Neuronal stem cell (in vitro differentiated cells): ENCODE measurements at places on chromosomes 5 and 9.

- no peak overlapping the region for H3K27ac ChIP-seq
- H3K36me3 ChIP-seq: peaks cover 33% of the 10 kb centered on the region
- peak overlapping the region; percentile 81 for H3K4me3 ChIP-seq
- DNase-seq: no peak
- H3K4me1 ChIP-seq: peaks cover 2% of the 10 kb centered on the region
Measured at GRCh38 chr9:93567271-93567959, 9.0 kb upstream of the PHF2 start.

- no peak overlapping the region for H3K27ac ChIP-seq
- H3K4me3 ChIP-seq: no peak overlapping the region
- peaks cover 9% of the 10 kb centered on the region for H3K36me3 ChIP-seq
- no peak for DNase-seq
- H3K4me1 ChIP-seq: no peaks in the 10 kb centered on the region
Measured at GRCh38 chr9:33042473-33042872, 17.4 kb downstream of the DNAJA1 start.

- H3K4me3 ChIP-seq: no peak overlapping the region
- no peaks in the 10 kb centered on the region for H3K4me1 ChIP-seq
- DNase-seq: no peak
- H3K27me3 ChIP-seq: no peaks in the 10 kb centered on the region
- no peak overlapping the region for H3K27ac ChIP-seq
Measured at GRCh38 chr9:101130054-101130453, 101.5 kb downstream of the PLPPR1 start.

- no peak overlapping the region for H3K27ac ChIP-seq
- peaks cover 6% of the 10 kb centered on the region for H3K36me3 ChIP-seq
- H3K4me1 ChIP-seq: peaks cover 67% of the 10 kb centered on the region
- no peaks in the 10 kb centered on the region for H3K27me3 ChIP-seq
- DNase-seq: no peak
Measured at GRCh38 chr5:79263-79662, 12.7 kb upstream of the PLEKHG4B start.

DNA sequence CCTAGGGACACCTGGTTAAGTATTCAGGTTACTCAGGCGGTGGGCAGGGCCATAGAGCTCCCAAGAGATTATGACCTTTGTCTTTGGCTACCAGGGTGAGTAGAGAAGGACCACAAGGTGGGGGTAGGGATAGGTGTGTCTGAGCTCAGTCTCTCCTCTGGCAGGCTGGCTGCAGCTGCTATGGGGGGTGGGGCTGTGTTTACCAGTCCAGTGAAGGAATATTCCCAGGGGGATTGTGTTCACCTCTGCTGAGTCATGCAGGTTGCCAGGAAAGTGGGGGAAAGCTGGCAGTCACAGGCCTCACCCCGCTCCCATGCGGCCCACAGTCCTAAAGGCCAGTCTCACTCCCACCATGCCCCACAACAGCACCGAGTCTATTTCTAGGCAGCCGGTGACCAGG is 53.6 kb upstream of the POU5F2 start:
- peaks cover 18% of the 10 kb centered on the region for H3K4me1 ChIP-seq
- H3K4me3 ChIP-seq: no peak overlapping the region
- DNase-seq: no peak
- no peaks in the 10 kb centered on the region for H3K36me3 ChIP-seq

- H3K4me1 ChIP-seq: no peaks in the 10 kb centered on the region
- no peaks in the 10 kb centered on the region for H3K36me3 ChIP-seq
- H3K4me3 ChIP-seq: no peak overlapping the region
- H3K27me3 ChIP-seq: no peaks in the 10 kb centered on the region
Measured at GRCh38 chr5:168831383-168831782, 252.2 kb upstream of the PANK3 start.

- no peaks in the 10 kb centered on the region for H3K27me3 ChIP-seq
- peaks cover 32% of the 10 kb centered on the region for H3K36me3 ChIP-seq
- peaks cover 2% of the 10 kb centered on the region for H3K4me1 ChIP-seq
- no peak overlapping the region for H3K27ac ChIP-seq
- no peak for DNase-seq
- H3K4me3 ChIP-seq: no peak overlapping the region
Measured at GRCh38 chr5:113047733-113048652, 71.4 kb downstream of the DCP2 start.

- DNase-seq: peak; percentile 21
- no peaks in the 10 kb centered on the region for H3K4me1 ChIP-seq
- no peak overlapping the region for H3K27ac ChIP-seq
- no peak overlapping the region for H3K4me3 ChIP-seq
- no peaks in the 10 kb centered on the region for H3K27me3 ChIP-seq
Measured at GRCh38 chr5:103587185-103587748, 24.7 kb upstream of the NUDT12 start.

DNA sequence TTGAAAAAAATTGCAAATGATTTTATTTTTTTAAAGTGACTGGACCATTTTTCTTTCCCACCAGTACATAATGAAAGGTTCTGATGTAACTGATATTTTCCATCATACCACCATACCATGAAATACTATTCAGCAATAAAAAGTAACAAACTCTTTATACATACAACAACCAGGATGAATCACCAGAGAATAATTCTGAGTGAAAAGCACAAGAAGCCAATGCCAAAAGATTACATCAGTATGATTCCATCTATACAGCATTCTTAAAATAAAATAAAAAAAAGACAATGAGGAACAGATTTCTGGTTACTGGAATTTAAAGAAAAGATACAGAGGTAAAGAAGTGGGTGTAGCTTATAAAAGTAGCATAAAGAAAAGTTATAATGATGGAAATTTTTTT is 423.7 kb upstream of the ST8SIA4 start:
- H3K27ac ChIP-seq: no peak overlapping the region
- no peaks in the 10 kb centered on the region for H3K27me3 ChIP-seq
- H3K36me3 ChIP-seq: no peaks in the 10 kb centered on the region
- DNase-seq: no peak
- H3K4me1 ChIP-seq: no peaks in the 10 kb centered on the region

- no peaks in the 10 kb centered on the region for H3K4me1 ChIP-seq
- no peak overlapping the region for H3K27ac ChIP-seq
- no peak overlapping the region for H3K4me3 ChIP-seq
- no peaks in the 10 kb centered on the region for H3K36me3 ChIP-seq
- DNase-seq: no peak
Measured at GRCh38 chr5:124104821-124105220, 592.8 kb downstream of the CSNK1G3 start.

DNA sequence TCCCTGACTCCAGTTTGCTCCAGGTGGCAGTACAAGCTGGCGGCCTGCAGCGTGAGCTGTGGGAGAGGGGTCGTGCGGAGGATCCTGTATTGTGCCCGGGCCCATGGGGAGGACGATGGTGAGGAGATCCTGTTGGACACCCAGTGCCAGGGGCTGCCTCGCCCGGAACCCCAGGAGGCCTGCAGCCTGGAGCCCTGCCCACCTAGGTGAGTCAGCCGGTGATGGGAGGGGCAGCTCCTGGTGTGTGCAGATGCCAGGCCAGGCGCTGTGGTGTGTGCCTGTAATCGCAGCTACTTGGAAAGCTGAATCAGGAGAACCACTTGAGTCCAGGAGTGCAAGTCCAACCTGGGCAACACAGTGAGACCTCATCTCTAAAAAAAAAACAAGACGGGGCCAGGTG is 10.0 kb upstream of the CACFD1 start:
- H3K4me3 ChIP-seq: no peak overlapping the region
- no peaks in the 10 kb centered on the region for H3K27me3 ChIP-seq
- H3K27ac ChIP-seq: no peak overlapping the region
- no peaks in the 10 kb centered on the region for H3K36me3 ChIP-seq

DNA sequence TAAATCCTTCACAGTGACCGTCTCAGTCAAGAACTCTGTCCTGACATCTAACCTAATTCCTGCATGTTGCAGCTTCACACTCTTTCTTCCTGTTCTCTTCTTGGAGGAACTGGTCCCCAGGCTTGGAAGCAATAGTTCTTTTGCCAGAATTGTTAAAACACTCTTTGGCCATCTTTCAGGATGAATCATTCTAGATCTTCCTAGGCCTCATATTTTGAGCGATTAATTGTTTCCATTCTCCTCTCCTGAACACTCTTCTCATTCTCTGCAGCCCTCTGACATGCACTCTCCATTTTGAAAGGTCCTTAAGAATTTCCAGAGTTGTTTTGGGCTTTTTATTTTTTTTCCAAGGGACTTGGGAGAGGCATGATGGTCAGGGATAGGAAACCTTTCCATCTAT is 85.8 kb downstream of the FAM114A2 start:
- H3K27ac ChIP-seq: no peak overlapping the region
- no peaks in the 10 kb centered on the region for H3K4me1 ChIP-seq
- no peaks in the 10 kb centered on the region for H3K27me3 ChIP-seq
- H3K36me3 ChIP-seq: no peaks in the 10 kb centered on the region
- no peak for DNase-seq
